ENCODE measurements at places on chromosomes 13 and 19. TPM values are rescaled to one million over a fixed set of nuclear protein-coding genes. Genes with fewer than 3 reads are reported as not detected.

GRCh38 chr13:79621449-79621848 lies 140.5 kb downstream of the NDFIP2 start:
- DNase-seq = no peak
- no peaks in the 10 kb centered on the region for H3K4me1 ChIP-seq
- H3K27me3 ChIP-seq = no peaks in the 10 kb centered on the region

GRCh38 chr13:47216176-47216822 lies 319.4 kb upstream of the HTR2A start:
- no peaks in the 10 kb centered on the region for H3K27me3 ChIP-seq
- H3K36me3 ChIP-seq = no peaks in the 10 kb centered on the region
- no peaks in the 10 kb centered on the region for H3K4me1 ChIP-seq
- no peak overlapping the region for H3K27ac ChIP-seq
- H3K4me3 ChIP-seq = no peak overlapping the region
- DNase-seq = no peak

GRCh38 chr19:19578252-19578651 lies 40.2 kb downstream of the CILP2 start:
- no peaks in the 10 kb centered on the region for H3K27me3 ChIP-seq
- H3K4me3 ChIP-seq = no peak overlapping the region
- H3K4me1 ChIP-seq = no peaks in the 10 kb centered on the region
- no peak overlapping the region for H3K27ac ChIP-seq

DNA sequence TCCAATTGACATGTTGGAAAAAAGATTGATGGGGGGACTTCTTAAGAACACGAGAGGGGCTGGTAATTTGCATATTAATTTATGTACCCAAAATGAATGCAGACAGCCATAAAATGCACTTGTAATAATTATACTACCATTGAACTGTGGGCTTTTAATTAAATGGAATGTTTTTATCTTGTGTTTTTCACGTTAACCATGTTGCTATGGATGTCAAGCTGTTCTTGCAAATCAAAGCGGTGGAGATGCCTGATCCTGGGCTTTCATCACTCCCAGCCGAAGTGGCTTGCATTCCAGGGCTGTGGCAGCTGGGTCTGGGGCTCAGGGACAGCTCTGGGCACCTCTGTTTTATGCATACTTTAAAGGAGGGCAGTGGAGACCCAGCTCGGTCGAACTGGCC lies 179.4 kb upstream of the TMTC4 start:
- no peak for DNase-seq
- no peak overlapping the region for H3K27ac ChIP-seq
- no peaks in the 10 kb centered on the region for H3K36me3 ChIP-seq
- H3K27me3 ChIP-seq = no peaks in the 10 kb centered on the region
- H3K4me1 ChIP-seq = no peaks in the 10 kb centered on the region

- H3K27me3 ChIP-seq = peaks cover 41% of the 10 kb centered on the region
- no peak overlapping the region for H3K4me3 ChIP-seq
These were observed 39.6 kb downstream of the COL4A2 start for GRCh38 chr13:110346661-110347067.

DNA sequence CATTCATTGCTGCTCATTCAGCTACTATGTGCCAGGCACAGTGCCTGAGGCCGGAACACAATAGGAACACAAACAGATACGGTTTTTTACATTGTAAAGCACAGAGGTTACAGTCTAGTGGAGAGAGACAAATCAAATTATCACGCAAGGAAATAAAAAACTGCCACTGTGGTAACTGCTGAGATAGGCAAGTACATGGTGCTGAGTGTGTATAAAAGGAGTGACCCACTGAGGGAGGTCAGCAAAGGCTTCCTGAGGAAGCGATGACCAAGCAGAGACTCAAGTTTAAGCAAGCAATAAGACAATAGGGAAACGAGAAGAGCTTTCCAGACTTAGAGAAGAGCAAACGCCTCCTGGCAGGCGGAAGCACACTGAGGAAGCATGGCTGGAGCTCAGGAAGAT lies 56.4 kb downstream of the NUFIP1 start:
- no peaks in the 10 kb centered on the region for H3K4me1 ChIP-seq
- no peak for DNase-seq
- H3K27me3 ChIP-seq = peaks cover 6% of the 10 kb centered on the region
- H3K4me3 ChIP-seq = no peak overlapping the region
- no peaks in the 10 kb centered on the region for H3K36me3 ChIP-seq

DNA sequence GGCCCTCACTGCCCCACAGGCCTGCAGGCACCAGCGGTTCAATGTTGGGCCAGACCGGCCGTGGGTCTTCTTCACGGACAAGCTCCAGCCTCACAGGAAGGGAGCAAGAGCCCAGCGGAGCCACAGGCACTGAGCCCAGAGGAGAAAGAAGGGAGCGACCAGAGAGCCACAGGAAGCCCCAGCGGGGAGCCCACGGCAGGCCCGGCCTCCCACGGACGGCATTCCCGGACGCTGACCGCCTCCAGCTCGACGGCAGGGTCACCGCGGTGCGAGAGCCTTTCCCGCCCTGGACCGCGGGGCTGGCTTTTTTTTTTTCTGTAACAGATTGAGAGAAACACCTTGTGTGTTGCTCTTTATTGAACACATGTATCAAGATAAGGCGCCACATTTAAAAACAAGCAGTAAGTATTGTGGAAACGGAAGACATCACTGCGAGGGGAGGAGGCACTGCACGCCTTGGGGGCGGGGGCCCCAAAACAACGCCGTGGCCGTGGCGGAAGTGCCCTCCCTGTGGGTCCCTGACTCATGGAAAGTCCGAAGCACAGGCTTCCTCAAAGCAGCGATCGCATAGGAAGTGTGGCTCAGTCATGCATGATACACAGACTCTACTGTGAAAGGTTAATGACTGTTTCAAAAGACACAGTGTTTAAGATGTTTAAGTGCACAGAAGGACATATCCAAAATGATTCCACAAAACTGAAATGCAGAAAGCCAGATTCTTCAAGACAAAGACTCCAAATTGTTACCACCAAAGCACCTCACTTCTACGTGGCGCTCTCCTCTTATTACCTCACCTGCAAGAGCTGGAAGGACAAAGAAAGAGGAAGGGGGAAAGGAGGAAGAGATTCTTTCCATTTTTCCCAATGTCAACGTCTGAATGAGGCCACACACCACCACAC lies 3.5 kb downstream of the RASA3 start:
- DNase-seq = peak; percentile 71
- peak overlapping the region; percentile 12 for H3K4me3 ChIP-seq
- peaks cover 73% of the 10 kb centered on the region for H3K4me1 ChIP-seq
- H3K27me3 ChIP-seq = no peaks in the 10 kb centered on the region
- peak overlapping the region; percentile 80 for H3K27ac ChIP-seq

- H3K4me3 ChIP-seq = no peak overlapping the region
- no peaks in the 10 kb centered on the region for H3K27me3 ChIP-seq
- no peak overlapping the region for H3K27ac ChIP-seq
These were observed 14.5 kb upstream of the DOCK9 start for GRCh38 chr13:98992355-98992754.

DNA sequence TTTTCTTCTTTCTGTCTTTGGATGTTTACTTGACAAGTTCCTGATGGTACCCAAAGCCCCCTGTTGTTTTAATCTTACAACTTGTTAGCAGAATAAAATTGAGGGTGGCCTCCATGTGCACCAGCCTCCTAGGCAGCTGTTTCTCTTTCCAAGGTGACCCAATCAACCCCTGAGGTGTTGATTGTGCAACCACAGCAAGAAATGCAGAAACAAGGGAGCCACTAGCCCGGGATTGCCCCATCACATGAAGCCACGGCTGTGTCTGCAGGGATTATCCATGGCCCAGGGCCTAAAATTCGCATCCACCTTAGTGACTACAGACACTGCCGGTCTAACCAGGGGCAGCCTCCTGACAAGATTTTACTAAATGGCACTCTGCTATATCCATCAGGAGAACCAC lies 14.4 kb downstream of the CEACAM4 start:
- no peaks in the 10 kb centered on the region for H3K36me3 ChIP-seq
- H3K27me3 ChIP-seq = no peaks in the 10 kb centered on the region
- DNase-seq = no peak
- no peaks in the 10 kb centered on the region for H3K4me1 ChIP-seq

DNA sequence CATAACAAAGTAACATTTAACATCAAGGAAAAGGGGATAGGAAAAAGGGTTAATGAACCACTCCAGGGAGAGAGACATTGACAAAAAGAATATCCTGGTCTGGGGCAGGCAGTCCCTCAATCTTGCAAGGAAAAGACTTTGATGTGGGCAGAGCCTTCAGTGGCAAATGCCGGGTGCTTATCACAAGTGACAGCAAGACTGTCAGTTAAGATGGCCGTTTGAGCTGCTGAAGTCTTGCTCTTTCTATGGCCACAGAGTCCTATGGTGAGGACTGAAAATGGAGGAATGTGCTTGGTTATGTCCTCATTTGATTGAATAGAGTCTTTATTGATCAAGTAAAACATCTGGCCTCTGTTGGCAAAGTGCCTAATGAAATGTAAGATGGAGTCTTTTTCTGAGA lies 112.1 kb downstream of the B3GLCT start:
- H3K4me3 ChIP-seq = no peak overlapping the region
- no peak overlapping the region for H3K27ac ChIP-seq
- H3K4me1 ChIP-seq = no peaks in the 10 kb centered on the region
- H3K27me3 ChIP-seq = no peaks in the 10 kb centered on the region
- no peak for DNase-seq
- H3K36me3 ChIP-seq = no peaks in the 10 kb centered on the region

DNA sequence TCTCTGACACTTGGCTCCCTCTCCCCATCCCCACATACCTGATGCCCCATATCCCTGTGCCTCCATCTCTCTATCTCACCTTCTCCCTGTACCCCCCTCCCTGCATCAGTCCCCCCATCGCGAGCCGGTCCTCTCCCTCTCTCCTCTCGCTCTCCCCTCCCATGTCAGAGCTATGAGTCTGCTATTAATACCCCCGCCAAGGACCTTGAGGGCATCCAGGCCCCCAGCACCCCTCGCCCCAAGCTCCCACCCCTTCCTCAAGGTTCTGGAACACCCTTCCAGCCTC lies 1.6 kb downstream of the GRIN2D start:
- no peaks in the 10 kb centered on the region for H3K27me3 ChIP-seq
- no peak for DNase-seq
- H3K4me3 ChIP-seq = no peak overlapping the region

DNA sequence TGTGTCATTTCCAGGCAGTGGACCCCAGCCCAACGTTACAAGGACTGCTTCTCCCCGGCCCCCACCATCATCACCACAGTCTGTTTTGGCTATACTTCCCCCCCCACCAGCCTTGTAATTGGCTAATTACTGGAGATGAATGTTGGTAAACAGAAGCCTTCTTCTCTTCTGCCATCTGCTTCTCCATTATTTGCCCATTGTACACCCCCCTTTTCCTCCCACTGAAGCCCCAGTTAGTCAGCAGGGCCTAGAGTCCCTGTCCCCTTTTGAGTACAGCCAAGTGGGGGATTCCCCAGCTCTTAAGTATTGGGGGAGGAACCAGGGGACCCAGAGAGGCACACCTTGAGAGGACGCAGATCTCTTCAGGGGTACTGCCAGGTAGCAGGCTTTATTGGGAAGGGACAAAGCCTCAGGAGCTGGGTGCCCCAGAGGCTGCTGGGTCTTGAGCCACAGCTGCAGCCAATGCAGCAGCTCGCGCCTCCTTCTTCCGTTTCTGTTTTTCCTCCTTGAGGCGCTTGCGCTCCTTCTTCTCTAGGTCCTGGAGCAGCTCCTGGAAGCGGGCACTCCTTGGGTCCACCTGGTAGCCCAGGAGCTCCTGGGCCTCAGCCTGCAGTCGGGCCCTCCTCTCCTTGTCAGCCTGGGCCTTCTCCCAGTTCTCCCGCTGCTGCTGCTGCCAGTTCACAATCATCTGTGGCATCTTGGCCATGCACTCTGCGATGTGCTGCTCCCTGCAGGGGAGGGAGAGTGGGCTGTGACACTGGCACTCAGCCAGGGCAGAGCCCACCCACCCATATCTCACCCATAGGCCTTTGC lies 3.0 kb downstream of the GADD45GIP1 start:
- peaks cover 64% of the 10 kb centered on the region for H3K36me3 ChIP-seq
- peak overlapping the region; percentile 4 for H3K27ac ChIP-seq
- DNase-seq = peak; percentile 9
- H3K4me1 ChIP-seq = peaks cover 41% of the 10 kb centered on the region
- H3K27me3 ChIP-seq = no peaks in the 10 kb centered on the region
- H3K4me3 ChIP-seq = no peak overlapping the region

DNA sequence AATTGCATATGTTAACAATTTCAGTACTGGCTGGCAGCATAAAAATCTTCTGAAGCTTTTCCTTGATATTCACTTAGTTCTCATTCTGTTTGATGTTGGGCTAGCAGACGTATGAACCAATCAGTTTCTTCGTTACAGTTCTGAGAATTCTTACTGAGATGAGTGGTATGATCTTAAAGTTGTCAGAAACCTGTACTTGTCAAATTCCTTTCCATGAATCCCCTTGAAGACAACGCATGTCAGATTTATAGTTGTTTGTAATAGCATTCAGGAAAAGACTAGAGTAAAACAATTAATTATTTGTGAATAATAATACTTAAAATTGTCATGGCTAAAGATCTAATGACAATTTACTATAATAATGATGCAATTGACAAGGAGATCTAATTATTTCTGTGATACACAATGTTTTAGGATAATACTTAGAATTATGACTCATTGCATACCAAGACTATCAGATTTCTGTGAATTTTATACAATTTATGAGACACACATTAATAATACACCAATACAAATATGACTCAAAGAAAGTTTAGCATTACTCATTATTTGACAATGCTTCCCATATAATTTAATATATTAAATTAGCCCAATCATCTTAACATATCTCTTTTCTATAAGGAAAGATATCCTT lies 447.2 kb downstream of the RFC3 start:
- no peak overlapping the region for H3K27ac ChIP-seq
- no peak overlapping the region for H3K4me3 ChIP-seq
- no peaks in the 10 kb centered on the region for H3K36me3 ChIP-seq
- H3K27me3 ChIP-seq = no peaks in the 10 kb centered on the region

- H3K27ac ChIP-seq = no peak overlapping the region
- H3K27me3 ChIP-seq = peaks cover 4% of the 10 kb centered on the region
- H3K36me3 ChIP-seq = no peaks in the 10 kb centered on the region
These were observed 3.2 kb upstream of the METTL21C start for GRCh38 chr13:102697929-102698648.

DNA sequence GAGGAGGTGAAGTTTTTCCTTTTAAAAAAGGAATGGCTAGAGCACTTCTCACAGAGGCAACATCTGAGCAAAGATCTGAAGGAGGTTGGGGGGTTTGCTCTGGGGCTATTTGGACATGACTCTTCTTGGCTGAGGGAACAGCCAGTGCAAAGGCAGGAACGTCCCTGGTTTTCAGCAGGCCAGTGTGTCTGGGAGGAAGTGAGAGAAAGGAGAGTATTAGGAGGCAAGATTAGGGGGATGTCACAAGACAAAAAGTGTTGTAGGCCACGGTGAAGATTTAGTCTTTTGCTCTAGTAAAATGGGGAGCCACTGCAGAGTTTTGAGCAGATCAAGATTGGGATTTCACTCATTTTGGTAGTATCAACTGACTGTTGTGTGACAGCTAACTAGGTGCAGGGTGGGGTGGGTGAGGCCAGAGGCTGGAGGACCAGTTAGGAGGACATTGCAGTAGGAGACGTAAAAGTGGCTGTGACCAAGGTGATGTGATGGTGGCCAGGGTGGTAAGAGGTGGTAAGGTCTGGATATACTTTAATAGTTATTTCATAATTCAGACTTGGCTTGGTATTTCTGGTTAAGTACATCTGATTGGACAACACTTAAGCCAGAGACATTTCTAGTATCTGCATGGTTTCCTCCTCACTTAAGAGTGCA lies 40.6 kb downstream of the WDFY2 start:
- no peaks in the 10 kb centered on the region for H3K27me3 ChIP-seq
- peaks cover 4% of the 10 kb centered on the region for H3K4me1 ChIP-seq
- no peak for DNase-seq
- no peak overlapping the region for H3K4me3 ChIP-seq
- H3K36me3 ChIP-seq = no peaks in the 10 kb centered on the region

Gene CLEC17A
- total RNA-seq = not detected

Gene SLC7A1
- total RNA-seq = 57.0 TPM

Gene DZIP1
- 0.07 TPM for total RNA-seq

Gene FCAR
- total RNA-seq = not detected

Gene NKG7
- total RNA-seq = 0.47 TPM
